ENCODE measurements at places on chromosomes 2 and 18.
A peak's percentile ranks its signal among the peaks of the same experiment; 100 is the strongest.

GRCh38 chr2:238703436-238703835, 144.4 kb upstream of the TWIST2 start:
- no peak for DNase-seq

- DNase-seq, result no peak
These were observed 39.9 kb upstream of the TSPYL6 start for GRCh38 chr2:54295911-54296310.

- DNase-seq, result peak; percentile 62
These were observed 558 bp upstream of the CYP26B1 start for GRCh38 chr2:72148003-72148836.

DNA sequence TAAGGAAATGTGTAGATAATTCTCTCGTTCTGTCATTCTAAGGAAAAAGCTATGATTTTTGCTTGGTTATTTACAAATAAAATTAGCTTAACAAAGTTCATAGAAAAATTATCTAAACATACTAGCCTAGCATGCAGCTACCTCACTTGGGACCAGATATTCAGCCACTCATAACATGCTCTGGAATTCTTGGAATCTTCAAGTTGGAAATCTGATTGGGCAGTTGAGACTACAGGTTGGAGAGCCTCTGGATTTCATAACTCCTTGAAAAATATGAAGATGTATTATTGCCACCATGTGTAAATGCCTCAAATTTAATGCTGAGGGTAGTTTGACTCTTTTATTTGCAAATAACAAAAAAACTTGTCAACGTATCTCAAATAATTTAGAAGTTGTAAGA, 132.2 kb upstream of the GULP1 start:
- no peak for DNase-seq

GRCh38 chr2:111121028-111121827, 514 bp downstream of the BCL2L11 start:
- peak; percentile 68 for DNase-seq

DNA sequence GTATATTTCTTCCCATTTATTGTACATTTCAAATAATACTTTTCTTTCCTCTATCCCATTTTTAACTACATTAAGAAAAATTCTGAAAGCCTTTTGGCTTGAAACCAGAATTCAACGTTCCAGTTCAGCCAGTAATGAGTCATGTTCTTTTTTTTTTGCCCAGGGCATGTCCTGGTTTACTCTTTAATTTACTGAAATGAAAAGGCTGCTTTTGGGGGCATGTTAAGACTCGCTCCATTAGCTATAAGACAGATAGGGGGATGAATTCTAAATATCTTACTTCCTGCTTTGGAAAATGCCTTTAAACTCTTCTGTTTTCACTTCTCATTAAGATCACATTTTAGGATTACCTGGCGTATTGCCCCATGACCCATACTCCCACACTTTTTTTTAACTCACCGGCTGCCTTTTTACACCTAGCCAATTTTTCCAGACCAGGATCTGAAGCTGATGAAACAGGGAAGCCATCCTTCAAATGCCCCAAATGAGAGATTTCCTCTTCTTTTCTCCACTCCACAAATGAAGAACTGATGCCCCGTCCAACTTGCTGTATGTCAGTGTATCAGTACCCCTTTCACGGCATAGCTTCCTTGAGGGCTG, 585 bp downstream of the ABCA12 start:
- DNase-seq, result peak; percentile 70

DNA sequence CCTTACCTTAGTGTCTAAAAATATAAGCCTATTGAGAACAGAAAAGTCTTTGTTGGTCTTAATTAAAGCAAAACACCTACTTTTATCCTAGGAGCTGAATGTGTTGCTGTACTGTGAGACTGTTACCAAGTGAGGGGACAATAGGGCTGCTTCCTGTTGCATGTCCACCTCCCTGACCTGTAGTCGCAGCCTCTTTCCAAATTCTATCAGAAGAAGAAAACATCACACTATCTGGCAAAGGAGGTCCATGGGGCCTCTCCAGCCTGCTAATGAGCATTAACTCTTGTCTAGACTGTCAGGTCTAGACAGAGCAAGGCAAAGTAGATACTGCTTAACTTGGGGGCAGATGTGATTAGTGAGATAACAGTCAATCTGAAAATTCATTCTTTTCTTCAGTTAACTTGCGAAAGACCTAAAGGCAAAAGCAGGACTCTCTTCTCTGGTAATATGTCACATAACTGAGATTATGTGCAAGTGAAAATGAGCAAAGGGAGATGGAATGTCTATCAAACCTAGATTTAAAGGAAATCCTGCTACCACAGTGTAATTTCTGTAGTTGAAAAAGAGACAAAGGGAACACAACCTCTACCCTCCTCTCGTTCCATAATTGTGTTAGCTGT, 66.9 kb downstream of the CDH20 start:
- DNase-seq, result peak; percentile 40

All from adipocyte (in vitro differentiated cells).